ENCODE measurements at places on chromosomes 2 and 18.

DNA sequence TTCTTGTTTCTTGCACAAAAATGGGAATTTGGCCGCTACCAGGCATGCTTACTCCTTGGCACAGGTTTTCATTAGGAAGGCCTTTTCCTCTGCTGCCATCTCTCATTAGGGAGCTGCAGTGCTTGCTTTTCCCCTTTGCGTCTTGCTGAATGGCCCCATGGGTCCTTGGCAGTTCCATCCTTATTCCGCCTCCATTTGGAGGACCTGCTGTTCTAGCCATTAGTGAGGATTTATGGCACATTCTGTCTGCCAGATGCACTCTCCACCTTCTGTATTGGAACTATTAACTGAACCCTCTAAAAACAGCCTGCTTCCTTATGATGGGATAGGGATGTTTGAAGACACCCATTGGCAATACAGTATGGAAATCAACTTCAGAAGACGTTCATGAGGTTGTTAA is 103.5 kb upstream of the NOSTRIN start:
- no peak for DNase-seq

DNA sequence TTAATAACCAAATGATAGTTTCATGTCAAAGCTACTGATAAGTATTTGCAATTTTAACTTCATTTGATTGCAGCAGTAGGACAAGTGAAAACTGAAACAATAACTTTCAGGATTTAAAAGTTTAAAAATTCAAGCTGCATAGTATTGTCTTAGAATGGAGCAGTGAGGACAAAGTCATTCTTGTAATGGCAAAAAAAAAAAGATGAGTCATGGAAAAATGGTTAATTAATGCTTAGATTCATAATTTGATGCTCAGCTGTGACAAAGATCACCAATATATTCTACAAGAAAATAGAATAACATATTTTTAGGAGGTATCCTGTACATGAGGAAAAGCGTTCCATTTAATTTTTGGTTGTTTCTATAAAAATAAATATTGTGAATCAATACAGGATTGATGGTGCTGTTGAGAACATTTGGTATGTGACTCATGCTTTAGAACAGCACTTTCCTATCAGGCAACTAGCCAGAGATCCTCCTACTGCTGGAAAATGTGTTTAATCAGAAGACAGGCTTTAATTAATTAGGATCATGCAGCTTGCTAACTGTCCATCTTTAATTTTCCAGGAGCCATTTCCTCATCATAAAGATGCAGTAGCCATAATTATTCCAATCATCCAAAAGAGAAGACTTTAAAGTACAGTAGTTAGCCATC is 239.0 kb upstream of the MMADHC start:
- DNase-seq, result no peak

- DNase-seq, result no peak
Observed at GRCh38 chr2:2775018-2775417, 443.9 kb upstream of the MYT1L start.

DNA sequence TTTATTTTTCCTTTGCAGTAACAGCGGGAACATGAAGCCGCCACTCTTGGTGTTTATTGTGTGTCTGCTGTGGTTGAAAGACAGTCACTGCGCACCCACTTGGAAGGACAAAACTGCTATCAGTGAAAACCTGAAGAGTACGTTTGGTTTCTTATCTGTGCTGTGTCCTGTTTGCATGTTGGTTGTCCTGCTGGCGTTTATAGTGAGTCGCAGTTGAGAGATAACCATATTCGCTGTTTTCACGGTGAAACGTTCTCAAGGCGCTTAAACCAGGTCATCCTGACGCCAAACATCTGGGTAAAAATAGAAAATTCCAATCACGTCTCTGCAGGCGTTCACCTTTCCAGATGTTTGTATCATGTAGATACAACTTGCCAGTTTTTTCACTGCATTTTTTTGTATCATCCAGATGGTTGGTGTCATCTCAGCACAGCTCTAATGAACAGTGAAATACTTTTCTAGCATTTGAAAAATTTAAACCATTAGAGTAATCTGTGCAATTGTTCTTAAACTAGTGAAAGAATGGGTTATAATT is 21.2 kb downstream of the CLUL1 start:
- DNase-seq, result no peak

- no peak for DNase-seq
Observed at GRCh38 chr2:10564876-10565445, 116.8 kb upstream of the ODC1 start.

GRCh38 chr2:150374492-150374891 is 113.0 kb downstream of the RND3 start:
- DNase-seq, result no peak

GRCh38 chr18:22250591-22250996 is 81.2 kb downstream of the GATA6 start:
- DNase-seq, result no peak

- no peak for DNase-seq
Observed at GRCh38 chr2:48043746-48044145, 137.4 kb upstream of the FBXO11 start.

- no peak for DNase-seq
Observed at GRCh38 chr2:142065156-142065555, 65.7 kb downstream of the LRP1B start.

GRCh38 chr18:56481751-56482150 is 156.6 kb downstream of the TXNL1 start:
- DNase-seq, result no peak

DNA sequence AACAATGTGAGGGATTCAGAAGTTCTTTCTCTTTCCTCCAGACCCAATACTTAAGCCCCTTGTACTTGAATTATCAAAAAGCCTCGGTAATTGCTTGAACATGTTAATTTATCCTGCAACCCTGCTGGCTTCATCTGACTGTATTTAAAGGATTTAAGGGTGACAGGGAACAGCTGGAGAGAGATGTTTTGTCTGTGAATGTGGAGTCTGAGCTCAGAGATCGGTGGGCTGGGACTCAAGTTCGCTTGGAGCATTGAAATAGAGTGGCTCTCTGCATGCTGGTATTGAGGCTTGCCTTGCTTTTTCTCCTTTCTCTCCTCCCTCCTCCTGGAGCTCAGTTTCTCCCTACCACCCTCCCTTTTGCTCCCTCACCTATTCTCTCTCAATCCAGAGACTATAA is 73.6 kb downstream of the BOD1L2 start:
- no peak for DNase-seq

DNA sequence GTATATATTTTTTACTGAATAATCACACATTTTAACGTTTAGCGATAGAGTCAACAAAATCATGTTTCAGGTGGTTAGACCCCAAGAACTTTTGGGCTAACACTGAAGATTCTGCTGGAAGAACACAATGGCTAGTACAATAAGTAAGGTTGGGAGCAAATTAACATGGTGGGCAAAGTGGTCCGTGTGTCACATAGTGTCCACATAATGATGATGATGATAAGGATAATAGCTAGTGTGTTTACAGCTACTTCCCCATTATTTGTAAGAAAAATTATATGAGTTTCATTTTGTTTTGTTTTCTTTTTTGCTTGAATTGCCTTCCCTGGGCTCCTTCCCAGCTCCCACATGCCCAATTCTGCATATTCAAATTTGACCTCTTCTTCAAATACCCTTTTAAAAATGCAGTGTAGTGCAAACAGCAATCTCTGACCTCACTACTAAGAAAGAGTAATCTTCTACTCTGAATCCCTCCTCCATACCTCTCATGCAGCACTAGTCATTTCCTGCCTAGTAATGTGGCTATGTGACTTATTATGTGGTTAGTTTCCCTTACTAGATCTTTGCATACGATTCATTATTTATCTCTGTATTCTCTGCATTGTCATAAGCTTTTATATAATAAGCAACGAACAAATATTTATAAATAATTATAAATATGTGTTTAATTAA is 16.9 kb upstream of the VPS54 start:
- no peak for DNase-seq

DNA sequence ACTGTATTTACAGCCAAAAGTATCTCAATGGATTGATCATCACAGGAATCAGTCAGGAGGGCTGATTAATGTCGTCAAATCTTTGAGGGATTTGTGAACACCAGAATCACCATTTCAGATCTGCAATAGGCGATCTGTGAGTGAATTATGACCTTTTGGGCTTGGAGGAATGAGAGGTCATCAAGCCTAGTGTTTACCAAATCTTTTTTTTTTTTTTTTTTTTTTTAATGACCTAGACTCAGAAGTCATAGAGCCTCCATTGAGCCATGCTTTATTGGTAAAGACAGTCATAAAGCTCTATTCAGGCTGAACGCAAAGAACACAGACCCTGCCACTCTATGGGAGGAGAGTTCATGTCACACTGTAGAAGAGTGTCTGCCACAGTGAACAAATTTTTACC is 97.7 kb downstream of the SOCS6 start:
- DNase-seq, result no peak

DNA sequence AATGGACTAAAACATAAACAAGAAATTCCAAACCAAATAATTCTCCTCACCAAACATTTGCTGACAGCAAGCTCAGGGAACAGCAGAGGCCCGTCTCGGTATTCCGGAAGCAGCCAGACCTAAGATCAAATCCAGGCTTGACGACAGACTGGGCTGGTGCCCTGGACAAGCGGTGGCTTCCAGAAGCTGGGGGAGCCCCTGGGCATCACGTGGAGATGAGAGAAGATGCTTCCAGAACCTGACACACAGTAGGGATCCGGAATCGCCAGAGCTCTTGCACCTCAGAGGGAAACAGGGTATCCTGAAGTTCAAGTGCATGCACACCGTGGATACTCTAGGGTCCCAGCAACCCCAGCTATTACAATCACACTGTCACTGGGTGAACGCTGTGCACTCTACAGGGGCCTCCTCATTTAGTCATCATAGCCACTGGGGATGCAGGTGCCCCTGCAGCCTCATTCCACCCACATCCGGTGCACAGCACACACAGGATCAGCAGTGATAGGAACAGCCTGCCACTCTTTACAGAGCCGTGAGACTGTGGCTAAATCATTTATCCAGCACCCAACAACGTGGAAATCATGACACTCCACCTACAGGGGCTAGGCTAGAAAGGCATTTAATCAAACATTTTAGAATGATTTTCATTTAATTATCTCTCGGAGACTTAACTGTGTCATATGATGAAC is 102.6 kb downstream of the HDAC4 start:
- no peak for DNase-seq

DNA sequence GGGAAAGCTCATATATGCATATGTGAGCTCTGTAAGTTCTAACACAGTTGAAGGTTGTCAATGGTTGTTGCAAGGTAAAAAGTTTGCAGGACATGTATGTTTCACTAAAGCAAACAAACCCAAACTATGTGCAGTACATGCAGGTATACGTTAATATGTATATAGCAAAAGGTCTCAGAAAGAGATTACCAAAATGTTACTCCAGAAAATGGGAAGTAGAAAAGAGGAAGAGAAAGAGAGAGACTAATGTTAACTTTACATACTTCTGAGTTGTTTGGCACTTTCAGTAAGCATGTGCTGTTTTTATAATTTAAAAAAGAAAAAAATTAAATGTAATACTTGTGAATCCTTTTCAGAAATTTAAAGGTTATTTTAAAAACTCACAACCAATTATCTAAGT is 32.8 kb upstream of the PEX13 start:
- no peak for DNase-seq

- peak; percentile 10 for DNase-seq
Observed at GRCh38 chr18:40108596-40108995, 1846.4 kb upstream of the PIK3C3 start.

GRCh38 chr18:48867978-48868377 is 82.8 kb downstream of the SMAD7 start:
- no peak for DNase-seq

DNA sequence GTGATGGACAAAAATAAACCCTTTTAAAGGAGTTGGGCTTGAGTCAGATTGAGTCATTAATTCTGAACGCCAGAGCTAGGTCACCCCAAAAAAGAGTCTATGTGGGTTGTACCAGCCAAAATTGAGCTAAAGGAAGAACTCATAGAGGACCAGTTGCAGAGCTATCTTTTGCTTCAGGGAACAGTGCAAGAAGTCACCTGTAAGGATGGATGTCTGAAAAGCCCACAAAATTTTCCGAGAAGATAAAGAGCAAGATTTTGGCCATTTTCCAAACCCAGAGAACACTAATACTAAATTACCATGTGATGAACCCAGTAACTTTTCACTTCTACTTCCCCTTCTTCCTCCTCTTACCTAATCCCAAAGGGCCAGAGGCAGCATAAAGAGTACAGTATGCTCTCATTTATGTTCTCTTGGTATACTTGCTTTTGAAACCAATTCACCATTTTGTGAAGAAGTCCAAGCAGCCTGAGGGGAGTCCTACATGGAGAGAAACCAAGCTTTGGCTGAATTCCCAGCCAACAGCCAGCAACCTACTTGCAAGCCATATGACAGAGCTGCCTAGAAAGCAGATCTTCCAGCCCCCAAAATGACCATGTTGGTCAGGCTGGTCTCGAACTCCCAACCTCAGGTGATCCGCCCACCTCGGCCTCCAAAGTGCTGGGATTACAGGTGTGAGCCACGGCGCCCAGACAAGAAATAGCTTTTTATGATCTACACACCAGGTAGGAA is 551.7 kb downstream of the SATB2 start:
- no peak for DNase-seq

DNA sequence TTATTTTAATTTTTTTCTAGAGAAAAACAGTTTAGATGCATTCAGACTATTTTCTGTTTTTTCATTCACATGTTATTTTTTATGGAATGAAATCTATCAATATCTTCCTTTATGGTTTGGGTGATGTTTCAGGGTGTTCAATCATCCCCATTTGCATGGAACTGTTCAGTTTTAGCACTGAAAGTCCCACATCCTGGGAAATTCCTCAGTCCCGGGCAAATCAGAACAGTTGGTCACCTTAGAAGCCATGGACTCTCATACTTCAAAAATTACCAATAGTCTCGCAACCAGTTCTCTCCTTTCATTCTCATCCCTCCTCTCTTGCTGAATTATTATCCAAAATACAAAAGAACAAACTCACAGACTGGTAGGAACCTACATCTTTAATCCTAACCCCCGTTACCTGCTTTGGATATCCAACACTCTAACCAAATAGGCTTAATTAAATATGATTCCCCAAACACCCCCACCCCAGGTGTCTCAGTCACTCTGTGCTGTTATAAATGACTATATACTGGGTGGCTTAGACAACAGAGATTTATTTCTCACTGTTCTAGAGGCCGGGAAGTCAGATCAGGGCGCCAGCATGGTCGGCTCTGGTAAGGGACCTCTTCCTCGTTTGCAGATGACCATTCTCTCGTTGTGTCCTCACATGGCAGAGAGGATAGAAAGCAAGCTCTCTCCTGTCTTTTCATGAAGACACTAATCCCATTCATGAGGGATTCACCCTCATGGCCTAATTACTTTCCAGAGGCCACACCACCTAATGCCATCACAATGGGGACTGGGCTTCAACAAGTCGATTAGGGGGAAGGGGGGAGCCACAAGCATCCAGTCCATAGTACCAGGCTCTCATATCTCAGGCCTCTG is 57.7 kb upstream of the SLC1A4 start:
- no peak for DNase-seq

GRCh38 chr2:80467262-80467811 is 162.8 kb upstream of the LRRTM1 start:
- no peak for DNase-seq

GRCh38 chr2:241033994-241034393 is 35.6 kb downstream of the SNED1 start:
- no peak for DNase-seq
